ENCODE measurements at places on chromosomes 5 and 9.

GRCh38 chr5:151078490-151079262 is 2.2 kb downstream of the TNIP1 start:
- DNase-seq = peak; percentile 65

GRCh38 chr5:138032028-138032571 is 779 bp downstream of the FAM13B start:
- DNase-seq = peak; percentile 5

DNA sequence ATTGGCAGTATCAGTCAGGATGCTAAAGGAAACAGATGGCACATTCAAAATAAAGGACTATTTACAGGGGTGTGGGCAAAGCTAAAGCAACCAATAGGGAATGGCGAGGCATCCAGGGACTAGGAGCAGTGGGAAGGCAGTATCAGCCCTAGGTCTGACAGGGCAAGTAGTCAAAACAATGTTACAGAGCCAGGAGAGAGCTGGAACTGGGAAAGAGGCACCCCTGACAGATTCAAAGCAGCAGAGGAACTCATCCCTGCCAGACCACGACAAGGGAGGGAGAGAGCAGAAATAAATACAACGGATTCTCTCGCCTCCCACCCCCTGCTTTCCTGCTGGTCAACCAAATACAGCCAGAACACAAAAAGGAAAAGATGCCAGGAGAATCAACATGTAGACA is 371.5 kb downstream of the NR2F1-AS1 start:
- DNase-seq = no peak

DNA sequence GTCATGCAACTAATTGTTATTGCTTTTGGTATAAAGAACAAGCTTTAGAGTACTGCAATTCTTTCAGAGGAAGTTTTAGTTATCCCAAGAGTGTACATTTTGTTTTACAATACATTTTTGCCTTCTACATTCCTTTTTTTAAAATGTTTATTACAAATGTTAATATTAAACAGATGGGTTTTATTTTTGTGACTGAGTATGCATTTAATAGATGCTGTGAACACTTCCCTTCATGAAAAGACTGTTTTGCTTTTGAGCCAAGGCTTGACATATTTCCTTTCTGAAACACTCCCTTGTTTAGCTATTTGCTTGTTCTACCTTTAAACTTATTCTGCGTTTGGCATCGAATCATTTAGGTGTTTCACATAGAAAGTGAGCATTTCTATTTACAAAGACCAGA is 14.8 kb upstream of the ZNF474 start:
- no peak for DNase-seq

DNA sequence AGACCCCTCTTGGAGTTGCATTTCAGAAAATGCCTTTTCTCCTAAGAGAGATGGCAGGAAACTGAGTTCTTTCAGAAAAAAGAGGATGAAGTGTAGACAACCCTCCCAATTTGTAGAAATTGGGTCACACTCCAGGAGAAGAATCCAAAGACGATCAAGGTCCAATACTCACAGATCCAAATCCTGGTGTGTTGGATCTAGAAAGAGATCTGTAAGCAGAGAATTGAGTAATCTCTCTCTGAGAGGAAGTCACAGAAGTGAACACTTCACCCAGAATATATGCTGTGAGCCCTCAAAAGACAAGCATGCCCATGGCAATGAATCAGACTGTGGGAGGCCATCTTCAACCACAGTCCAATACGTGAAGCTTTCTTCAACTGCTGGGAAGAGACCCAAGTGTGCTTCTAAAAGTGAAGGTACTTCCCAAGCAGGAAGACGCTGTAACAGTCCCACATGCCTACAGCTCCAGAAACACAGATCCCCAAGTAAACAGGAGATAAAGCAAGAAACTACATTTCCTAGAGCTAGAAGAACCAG is 182.7 kb downstream of the SMC2 start:
- no peak for DNase-seq

Measured in stimulated activated CD4-positive, alpha-beta T cell treated with anti-CD3 and anti-CD28 coated beads, TNF-alpha, amount 100 ng/mL, for 24 hours (primary cell).